ENCODE measurements at places on chromosomes 6 and 20.

DNA sequence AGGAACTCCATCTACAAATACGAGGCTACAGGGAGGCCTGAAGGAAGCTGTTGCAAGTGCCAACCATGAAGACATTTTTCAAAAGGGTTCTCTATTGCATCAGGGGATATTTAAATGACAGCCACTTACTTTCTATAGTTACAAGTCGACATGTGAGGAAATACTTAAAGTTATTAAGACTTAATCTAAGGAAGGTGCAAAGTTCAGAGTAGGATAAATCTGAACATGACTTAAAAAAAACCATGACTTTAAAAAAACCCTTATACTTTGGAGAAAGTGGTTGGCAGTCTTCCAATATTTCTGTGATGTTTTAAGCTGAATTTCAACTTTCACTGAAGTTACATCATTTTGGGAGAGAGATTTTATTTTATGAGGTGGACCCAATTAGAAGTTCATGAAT is 56.3 kb upstream of the EMILIN3 start:
- DNase-seq = no peak

- no peak for DNase-seq
Measured at GRCh38 chr20:973785-974194, 28.3 kb downstream of the RSPO4 start.

DNA sequence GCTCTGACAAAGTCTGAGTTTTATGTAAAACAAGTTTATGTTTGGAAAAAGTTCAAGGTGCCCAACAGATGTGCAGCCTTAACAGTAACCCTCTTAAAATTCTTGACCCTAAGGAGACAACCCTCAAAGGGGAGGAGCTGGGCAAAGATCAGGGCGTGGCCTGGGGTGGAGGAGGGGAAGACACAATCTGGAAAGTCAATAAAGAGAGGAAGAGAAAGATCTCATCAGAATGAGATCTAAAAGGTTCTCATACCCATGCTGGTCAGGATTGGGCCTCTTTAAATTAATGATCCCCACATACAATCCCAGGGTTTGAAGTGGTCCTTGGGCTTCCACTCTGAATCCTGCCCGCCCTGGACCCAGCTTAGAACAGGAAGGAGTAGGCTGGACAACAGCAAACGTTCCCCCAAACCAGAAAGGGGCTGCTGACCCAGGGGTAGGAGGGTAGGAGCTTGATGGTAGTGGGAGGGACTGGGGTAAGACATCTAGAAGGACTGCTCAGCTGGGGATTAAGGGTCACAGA is 33.0 kb downstream of the FOXP4 start:
- DNase-seq = no peak

DNA sequence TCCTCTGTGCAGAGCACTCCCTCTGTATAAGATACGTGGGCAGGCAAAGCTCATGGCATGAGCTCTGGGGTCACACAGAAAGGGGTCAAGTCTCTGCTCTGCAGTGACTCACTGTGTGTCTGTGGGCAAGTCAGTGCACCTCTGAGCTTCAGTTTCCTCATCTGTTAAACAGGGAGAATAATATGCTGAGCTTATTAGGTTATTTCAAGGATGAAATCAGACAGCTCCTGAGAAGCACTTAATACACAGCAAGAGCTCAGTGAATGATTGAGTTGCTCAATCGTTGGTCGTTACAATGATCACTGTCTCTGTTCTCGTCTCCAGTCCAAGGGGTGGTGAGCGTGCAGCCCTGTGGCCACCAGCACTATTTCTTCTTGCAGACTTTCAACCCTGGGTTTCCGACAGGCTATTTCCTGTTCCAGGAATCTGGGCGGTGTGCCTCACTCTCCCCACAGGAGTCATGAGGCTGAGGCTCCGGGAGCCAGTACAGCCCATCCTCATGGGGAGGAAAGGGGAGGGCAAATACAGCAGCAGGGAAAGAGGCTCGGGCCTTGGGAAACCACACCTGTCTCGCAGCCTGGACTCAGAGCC is 28.9 kb downstream of the KIAA1755 start:
- DNase-seq = no peak

DNA sequence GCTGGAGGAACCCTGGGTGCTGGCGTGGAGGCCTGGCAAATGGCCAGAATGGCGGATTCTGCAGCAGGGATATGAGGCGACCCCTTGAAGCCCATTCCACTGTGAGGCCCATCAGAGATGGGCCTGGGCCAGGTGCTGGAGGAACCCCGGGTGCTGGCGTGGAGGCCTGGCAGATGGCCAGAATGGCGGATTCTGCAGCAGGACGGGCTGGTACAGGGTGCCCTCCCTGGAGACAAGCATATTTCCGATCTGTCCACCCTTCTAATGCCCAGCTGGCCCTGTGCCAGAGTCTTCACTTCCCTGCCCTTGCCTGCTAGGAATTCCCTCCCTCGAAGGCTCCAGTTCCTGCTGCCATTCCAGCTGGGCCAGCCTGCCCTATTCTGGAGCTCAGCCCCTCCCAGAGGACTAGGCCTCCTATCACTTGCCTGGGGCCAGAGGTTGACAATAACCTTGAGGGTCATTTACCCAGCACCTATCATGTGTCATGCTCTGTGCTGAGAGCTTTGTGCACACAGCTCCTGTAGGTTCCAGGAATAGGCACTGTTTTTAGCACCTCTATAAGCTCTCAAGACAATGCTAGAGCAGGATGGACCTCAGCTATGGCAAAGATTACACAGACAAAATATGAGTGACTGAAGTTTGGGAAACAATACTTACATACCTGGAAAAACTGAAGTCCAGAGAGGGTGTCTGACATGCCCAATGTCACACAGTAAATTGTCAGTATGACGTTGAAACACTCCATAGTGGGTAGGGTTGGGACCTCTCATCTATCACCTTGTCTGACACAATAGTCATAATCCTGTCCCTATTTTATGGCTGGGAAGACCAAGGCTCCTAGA is 21.4 kb downstream of the SUN5 start:
- DNase-seq = no peak

DNA sequence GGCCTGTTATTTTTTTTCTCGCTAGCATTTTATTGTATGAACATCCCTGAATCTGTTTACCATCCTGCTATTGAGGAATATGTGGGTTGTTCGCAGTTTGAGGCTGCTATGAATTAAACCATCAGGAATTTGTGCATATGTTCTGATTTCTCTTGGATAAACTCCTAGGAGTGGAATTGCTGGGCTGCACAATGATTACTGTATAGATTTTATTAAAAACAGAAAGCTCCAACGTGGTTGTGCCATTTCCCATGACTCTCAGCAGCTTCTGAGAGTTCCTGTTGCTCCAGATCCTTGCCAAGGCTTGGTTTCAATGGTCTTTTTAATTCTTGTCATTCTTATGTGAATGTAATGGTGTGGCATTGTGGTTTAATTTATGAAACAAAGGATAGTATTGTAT is 75.1 kb downstream of the EDN3 start:
- no peak for DNase-seq

DNA sequence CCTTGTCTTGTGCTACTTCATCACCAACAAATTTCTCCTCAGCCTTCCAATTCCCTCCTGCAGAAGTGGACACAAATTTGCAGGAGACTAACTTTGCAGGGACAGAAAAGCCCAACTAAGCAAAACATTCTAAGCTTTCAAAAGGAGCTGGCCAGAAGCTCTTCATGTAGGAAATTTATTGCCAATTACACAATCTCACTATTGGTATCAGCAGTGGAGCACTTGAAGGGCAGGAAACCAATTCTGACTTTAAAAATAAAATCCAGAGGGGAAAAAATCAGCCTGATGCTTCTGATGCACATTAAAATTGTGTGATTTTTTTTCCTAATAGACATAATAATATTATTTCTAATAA is 193.3 kb downstream of the LY86 start:
- no peak for DNase-seq

DNA sequence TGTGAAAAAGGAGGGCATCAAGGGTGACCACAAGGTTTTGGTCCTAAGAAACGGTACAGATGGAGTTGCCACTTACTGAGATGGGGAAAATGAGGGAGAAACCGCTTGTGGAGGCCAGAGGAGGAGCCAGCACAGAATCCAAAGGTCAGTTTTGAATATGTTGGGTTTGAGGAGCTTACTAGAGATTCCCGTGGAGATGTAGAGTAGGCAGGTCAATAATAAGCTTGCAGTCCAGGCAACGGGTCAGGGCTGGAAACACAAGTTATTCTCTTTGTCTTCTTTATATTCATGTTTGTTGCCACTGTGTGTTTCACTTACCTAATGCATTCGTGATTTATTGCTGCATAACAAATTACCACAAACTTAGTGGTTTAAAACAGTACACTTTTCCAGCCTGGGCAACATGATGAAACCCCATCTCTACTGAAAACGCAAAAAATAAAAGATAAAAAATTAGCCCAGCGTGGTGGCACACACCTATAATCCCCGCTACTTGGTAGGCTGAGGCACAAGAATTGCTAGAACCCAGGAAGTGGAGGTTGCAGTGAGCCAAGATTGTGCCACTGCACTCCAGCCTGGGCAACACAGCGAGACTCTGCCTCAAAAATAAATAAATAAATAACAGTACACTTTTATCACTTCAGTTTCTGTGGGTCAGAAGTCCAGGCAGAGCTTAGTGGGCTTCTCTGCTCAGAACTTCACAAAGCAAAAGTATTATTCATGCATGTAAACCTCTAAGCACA is 2.7 kb upstream of the BTN3A2 start:
- DNase-seq = no peak

GRCh38 chr6:128150376-128150775 is 249.5 kb upstream of the THEMIS start:
- DNase-seq = no peak

DNA sequence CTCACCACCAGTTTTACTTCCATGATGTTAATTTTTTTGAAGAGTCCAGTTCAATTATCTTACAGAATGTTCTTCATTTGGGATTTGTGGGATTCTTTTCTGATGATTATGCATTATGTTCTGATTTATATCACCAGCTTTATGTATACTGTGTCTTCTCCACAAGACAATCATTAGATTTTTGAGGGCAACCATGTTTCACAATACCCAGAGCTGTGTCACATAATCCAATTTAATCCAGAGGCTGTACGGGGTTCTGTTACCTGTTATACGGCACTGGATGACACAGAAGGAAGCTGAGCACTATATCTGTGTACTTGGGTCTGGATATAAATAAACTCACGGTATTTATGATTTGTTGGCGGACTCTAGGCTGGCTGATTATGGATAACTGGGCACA is 41.6 kb upstream of the RPN2 start:
- DNase-seq = no peak

DNA sequence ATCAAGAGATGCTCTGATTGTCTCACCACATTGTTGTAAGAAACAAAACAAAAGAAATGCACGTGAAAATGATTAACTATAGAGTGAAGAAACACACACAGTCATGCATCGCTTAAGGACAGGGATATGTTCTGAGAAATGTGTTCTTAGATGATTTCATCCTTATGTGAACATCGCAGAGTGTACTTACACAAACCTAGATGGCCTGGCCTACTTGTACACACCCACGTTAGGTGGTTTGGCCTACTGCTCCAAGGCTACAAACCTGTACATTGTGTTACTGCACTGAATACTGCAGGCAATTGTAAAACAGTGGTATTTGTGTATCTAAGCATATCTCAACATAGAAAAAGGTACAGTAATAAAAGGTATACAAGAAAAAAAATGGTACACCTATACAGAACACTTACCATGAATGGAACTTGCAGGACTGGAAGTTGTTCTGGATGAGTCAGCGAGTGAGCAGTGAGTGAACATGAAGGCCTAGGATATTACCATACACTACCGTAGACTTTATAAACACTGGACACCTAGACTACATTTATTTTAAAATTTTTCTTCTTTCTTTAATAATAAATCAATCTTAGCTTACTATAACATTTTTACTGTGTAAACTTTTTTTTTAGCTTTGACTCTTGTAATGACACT is 48.6 kb downstream of the FKBP5 start:
- DNase-seq = no peak

GRCh38 chr20:54355631-54356280 is 119.6 kb upstream of the DOK5 start:
- no peak for DNase-seq

GRCh38 chr6:18577491-18577890 is 190.3 kb downstream of the RNF144B start:
- no peak for DNase-seq

DNA sequence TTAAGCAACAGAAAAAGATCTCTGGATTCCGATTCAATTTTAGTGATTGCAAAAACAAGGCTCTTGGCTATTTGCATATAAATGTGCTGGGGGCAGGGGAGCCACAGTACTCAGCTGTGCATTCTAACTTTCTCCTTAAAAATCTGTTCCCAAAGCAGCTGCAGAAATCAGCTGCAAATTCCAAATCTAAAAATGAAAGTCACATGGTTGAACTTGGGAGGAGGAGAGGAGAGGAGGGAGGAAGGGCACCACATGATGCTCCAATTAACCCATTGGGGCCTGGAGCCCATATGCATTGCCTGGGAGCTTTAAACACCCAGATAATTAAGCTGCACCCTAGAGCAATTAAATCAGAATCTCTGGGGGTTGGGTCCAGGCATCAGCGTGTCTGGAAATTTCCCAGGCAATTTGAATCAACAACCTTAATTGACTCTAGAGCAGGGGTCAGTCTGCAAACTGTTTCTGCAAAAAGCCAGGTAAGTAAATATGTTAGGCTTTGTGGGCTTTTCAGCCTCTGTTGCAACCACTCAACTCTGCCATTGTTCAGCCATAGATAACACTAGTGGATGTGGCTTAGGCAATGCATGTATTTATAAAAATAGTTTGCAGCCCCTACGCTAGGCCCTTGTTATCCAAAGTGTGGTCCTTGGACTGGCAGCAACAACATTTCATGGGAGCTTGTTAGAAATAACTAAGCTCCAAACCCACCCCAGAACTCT is 508.1 kb downstream of the KIF16B start:
- DNase-seq = no peak

- DNase-seq = no peak
Measured at GRCh38 chr6:120260636-120261035, 911.1 kb upstream of the MAN1A1 start.

GRCh38 chr6:148200293-148200692 is 142.3 kb upstream of the SASH1 start:
- DNase-seq = no peak

- no peak for DNase-seq
Measured at GRCh38 chr6:39218868-39219567, 10.3 kb downstream of the KCNK5 start.

DNA sequence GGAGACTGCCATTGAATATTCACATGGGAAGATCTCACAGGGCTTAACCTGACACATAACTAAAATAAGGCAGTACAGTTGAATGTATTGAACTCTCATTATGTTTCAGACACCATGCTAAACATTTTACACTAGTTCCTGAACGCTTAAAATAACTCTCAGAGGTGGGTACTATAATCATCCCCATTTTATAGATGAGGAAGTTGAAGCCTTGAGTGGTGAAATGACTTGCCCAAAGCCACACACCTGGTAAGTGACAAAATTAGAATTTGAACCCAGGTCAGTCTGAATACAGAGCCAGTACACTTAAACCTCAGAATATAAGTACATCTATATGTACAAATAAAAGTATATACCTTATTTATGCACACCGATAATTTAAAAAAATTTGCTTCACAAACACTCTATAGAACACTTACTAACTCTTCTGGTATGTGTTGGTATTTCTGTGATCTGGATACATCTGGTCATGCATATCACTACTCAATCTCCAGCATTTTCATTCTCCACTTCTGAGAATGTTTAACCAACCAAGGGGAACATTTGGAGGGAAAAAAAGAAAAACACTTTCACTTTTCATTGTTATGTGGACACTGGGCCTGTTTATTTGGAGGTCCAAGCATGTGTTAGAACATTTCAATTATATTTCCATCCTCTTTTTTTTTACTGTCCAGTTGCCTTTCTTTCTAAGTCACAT is 4.6 kb upstream of the BICRAL start:
- no peak for DNase-seq

- no peak for DNase-seq
Measured at GRCh38 chr6:159301277-159301676, 132.1 kb downstream of the FNDC1 start.

Data from cortex of kidney (tissue), 1 donor.